ENCODE measurements at places on chromosomes 2 and 18. TPM values are rescaled to one million over a fixed set of nuclear protein-coding genes. Genes with fewer than 3 reads are reported as not detected.

The ABHD1 gene
- 0.24 TPM for total RNA-seq

The MYO5B gene
- total RNA-seq = 0.27 TPM

The SGPP2 gene
- 14.8 TPM for total RNA-seq

The ST8SIA5 gene
- total RNA-seq = 0.32 TPM

The TUBA3E gene
- not detected for total RNA-seq

The PROKR1 gene
- total RNA-seq = 0.05 TPM

The SNED1 gene
- 21.0 TPM for total RNA-seq

The ERBB4 gene
- total RNA-seq = not detected

The CAPN14 gene
- total RNA-seq = 0.68 TPM

The INO80C gene
- total RNA-seq = 28.6 TPM

The ZNG1B gene
- total RNA-seq = 36.2 TPM

The IL1A gene
- 1.7 TPM for total RNA-seq

The LOXHD1 gene
- total RNA-seq = 0.05 TPM

The MARS2 gene
- 14.7 TPM for total RNA-seq

The ALK gene
- not detected for total RNA-seq

The PELI1 gene
- total RNA-seq = 55.6 TPM

The SLC40A1 gene
- 2.8 TPM for total RNA-seq
